ENCODE measurements at places on chromosomes 16 and 17. TPM values are rescaled to one million over a fixed set of nuclear protein-coding genes. Genes with fewer than 3 reads are reported as not detected.

DNA sequence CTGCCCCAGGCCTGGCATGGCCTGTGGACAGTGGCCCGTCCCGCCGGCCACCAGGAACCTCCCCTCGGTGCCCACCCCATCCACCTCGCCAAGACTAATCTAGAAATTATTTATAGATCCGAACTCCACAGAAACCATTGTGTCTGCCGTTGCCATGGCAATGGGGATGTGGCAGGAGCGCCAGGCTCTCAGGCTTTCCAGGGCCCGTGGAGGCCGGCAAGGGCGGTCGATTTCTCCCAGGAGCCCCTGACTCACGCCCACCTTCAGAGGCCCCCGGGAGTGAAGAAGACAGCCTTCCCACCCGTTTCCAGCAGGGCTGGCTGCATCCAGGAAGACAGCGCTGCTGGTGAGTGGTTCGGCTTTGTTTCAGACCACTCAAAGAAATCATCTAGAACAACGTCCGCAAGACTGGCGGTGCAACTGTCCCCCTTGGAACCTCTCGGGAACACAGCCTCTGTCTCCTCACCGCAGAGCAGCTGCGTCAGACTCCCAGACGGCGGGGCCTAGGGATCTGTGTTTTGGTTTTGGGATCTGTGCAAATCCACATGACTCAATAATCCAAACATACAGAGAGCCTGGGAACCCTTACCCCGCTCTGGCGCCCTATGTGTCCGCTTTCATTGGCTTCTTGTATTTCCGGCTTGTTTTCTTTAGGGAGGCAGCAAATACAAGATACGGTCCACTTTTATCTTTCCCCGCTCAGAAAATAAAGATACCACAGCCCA, 48.5 kb upstream of the ZCCHC14 start:
- no peak for DNase-seq

DNA sequence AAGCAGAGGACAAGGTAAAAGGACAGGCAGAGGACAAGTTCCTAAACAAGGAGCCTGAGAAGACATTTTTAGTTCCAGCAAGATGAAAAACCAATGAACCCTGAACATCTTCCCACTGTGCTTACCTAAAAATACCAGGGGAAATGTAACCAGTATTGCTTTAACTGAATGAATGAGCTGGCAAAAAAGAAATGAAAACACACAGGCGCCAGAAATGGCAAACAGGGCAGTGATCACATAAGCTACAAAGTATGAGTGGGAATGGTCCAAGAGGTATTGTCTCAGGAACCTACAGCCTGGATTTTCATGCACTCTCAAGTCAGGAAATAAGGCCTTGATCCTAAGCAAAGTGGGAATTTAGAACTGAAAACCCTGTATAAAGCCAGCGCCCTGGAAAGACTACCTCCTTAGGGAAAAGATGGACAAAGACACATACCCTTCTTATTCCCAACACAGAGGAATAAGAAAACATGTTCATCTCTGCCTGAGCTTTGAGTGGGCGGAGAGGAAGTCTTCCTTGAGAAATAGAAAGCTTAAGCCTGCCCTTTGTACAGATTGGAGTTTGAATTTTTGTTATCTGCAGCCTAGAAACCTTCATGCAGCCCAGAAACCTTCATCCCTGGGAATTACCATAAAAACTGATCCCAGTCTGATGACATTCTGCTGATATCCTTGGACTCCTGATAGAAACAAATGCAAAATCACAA, 2.1 kb downstream of the CMTM2 start:
- DNase-seq, result no peak

DNA sequence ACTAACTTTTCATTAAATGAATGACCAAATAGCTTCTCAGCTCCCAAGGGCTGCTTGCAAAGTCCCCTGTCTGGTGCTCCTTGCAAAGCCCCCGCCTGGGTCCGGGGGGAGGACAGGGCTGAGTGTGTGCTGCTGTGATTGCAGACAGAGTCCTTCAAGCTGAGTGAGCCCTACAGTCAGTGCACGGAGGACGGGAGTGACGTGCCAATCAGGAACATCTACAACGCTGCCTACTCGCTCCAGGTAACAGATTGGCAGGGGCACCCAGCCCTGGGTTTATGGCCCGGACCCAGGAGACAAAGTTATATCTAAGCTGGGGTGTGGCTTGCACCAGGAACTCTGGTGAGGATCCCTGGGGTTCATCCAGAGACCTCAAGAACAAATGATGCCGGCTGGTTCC, 27.1 kb downstream of the SCNN1G start:
- no peak for DNase-seq

DNA sequence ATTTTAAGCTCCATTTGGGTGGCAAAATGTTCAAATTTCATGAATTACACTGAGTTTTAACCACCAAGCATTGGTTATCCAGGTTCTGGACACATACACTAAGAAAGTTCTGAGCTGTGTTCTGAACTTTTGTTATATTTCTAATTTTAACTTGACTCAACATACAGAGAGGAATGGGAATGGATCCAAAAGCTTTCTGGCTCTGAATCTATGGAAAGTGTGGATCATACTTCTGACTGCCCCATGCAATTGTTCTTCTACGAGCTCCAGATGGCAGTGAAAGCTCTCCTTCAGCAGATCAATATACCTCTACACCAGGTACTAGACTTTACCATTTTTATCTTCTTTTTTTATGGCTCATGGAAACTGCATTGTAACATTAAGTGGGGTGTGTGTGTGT, 113.0 kb upstream of the NOG start:
- DNase-seq, result no peak

GRCh38 chr17:80277751-80278671, 17.4 kb downstream of the RNF213 start:
- DNase-seq, result no peak

- no peak for DNase-seq
Observed at GRCh38 chr16:89746043-89746442, 24.7 kb downstream of the ZNF276 start.

- DNase-seq, result no peak
Observed at GRCh38 chr17:57154921-57155320, 69.9 kb downstream of the AKAP1 start.

GRCh38 chr17:38877130-38877851, 7.4 kb downstream of the LASP1 start:
- DNase-seq, result no peak

DNA sequence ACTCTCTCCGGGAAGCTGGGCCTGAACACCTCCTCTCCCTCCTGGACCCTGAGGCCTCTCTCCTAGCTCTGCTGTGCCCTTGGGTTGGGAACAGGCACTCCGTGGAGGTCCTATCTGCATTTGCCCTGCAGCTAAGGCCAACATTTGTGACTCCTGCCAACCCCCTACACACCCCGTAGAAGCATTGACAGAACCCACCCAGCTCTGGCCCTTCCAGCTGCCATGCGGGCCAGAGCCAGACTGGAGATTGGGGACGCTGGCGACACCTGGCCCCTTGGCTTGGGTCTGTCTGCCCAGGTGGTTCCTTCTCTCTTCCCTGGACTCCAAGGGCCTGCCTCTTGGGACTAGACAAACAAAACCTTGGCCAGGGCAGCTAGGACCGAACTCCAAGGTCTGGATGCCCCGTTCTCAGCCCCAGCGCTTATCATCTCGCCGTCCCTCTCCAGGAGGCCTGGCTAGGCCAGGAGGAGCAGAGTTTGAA, 644 bp upstream of the RHBDF2 start:
- DNase-seq, result no peak

DNA sequence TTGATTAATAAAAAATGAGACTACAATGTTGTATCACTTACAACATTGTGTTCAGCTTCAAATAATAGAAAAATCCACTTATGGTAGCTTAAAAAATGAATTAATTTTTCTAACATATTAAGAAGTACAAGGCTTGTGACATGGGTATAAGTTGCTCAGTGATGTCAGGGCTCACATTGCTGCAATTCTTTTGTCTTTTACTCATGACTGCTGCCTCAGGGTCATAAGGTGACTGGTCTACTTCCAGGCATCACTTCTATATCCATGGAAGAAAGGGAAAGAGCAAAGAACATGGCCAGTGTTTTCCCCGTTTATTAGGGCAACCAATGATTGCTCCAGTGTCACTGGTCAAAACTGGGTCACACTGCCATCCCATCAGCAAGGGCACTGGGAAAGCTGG, 295.3 kb downstream of the MAP2K4 start:
- DNase-seq, result no peak

- no peak for DNase-seq
Observed at GRCh38 chr17:42806249-42806648, 7.6 kb downstream of the CNTD1 start.

DNA sequence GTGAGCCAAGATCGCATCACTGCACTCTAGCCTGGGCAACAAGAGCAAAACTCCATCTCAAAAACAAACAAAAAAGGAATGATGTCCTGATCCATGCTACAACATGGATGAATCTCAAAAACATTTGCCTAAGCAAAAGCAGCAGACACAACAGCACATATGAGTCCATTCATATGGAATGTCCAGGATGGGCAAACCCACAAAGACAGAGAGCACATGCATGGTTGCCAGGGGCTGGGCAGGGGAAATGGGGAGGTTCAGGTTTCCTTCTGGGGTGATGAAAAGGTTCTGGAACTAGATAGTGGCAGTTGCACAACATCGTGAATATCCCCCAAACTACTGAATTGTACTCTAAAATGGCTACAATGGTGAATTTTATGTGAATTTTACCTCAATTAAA, 35.3 kb upstream of the RAI1 start:
- DNase-seq, result no peak

DNA sequence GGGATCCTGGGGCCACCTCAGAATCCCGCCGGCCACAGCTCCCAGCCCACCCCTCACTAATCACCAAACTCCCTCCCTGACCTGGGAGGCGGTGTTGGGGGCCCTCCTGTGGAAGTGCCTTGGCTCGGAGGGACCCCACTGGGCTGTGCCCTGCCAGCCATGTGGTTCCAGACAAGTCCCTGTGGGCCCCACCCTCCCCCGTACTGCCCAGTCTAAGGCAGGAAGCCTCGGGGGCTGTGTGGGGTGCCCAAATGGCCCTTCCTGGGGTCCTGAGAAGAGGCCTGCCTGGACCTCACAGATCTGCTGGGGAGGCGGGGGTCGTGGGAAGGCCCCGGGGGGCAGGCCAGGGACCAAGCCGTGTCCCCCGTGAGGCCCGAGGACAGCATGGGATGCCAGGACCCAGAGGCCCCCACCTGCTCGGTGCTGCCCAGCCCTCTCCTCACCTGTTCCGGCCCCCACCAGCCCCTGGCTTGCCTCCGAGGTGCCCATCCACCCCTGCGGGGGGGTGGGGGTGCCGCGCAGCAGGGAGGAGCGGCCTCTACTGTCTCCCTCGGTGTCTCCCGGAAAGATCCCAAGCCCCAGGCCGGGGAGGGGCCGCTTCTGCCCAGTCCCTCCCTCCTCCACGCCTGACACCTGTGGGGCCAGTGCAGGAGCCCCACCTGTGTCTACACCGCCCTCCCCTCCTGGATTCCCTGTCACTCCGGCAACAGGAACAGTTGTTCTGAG, 9.3 kb upstream of the KREMEN2 start:
- DNase-seq, result no peak

DNA sequence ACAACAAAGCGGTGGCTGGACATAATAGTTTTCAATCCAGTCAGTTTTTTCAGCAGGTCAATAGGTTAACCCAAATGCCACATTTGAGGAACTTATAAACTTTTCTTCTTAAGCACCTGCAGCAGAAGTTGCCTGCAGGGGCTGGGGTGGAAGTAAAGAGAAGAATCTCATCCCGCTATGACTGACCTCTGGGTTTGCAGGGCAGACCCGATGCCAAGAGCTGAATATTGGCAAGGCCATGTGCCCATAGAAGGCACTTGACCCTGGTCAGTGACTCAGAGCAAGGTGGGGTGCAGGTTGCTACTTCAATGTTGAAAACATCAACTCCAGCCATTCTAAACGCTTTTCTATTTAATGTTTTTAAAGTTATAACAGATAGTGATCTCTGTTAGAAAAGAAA, 17.9 kb upstream of the SMPD3 start:
- no peak for DNase-seq

GRCh38 chr16:69513180-69513966, 52.4 kb upstream of the NFAT5 start:
- no peak for DNase-seq

Gene TMEM100
- 8.4 TPM for total RNA-seq

Gene ORMDL3
- 147 TPM for total RNA-seq

Gene ABCC6
- total RNA-seq, result 0.29 TPM

Gene MT3
- 1.5 TPM for total RNA-seq

Gene CYGB
- 24.6 TPM for total RNA-seq

Gene ADAMTS18
- not detected for total RNA-seq

Gene KRT14
- total RNA-seq, result 0.52 TPM

Measured in ureter (tissue), 1 donor.